ENCODE measurements at places on chromosomes 12 and 14.

DNA sequence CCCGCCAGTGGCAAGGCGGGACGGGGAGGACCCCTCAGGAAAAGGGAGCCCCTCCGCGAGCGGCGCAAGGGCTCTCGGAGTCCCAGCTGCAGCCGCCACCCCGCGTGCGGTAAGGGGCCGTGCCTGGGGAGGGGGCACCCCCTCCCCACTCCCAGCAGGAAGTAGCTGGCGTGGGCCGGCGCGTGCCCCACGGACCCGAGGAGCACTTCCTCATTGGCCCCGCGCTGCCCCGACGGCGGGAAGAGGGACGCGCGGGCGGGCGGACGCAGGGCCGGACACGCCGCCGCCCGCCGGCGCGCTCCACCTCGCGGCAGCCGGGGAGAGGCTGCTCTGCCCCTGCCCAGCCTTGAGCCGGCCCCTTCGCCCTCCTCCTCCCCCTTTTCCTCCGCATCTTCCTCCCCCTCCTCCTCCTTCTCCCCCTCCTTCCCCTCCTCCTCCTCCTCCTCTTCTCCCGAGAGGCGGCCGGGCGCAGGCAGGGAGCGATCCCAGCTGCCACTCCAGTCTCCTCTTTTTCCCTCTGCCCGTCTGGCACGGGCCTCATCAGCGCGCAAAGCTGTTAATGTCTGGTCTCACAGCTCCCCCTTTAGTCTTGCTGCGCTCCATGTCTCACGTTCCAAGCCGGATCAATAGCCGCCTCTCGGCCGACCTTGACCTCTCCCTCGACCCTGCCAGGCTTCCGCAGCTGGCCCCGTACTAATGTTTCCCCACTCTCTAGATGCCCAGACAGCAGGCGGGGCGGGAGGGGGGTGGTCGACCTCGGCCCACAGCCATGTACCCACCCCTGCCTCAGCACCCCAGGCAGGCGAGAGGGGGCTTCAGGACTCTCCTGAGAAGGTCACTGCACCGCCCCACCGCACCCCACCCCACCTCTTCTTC is 2.6 kb upstream of the BCL11B start:
- peak; percentile 70 for DNase-seq

GRCh38 chr14:60125918-60126317 is 34.2 kb downstream of the PCNX4 start:
- no peak for DNase-seq

DNA sequence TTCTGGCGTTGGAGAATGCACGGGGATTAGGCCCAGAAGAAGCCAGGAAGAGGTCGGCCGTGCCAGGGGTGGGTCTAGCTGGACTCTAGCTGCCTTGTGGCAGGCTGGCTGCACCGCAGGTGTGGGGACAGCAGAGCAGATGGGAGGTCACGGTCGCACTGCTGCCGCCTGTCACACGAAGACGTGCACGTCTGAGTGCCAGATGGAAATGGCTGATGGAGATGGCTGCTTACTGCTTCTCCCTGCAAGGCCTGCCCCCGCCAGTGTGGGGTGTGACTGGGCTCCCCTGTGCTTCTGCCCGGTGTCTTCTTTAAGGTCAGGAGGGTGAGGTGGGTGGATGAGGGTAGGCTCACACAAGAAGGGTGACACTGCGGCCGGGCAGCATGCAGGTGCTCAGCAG is 79.0 kb downstream of the MOK start:
- DNase-seq = no peak

- DNase-seq = no peak
Measured at GRCh38 chr12:55636853-55637252, at the start of gene OR10P1. Gene OR10P1 (plus strand): TSS chr12:55636892. CDS start chr12:55636892, 0 bp downstream.

- no peak for DNase-seq
Measured at GRCh38 chr14:61585598-61586543, 109.4 kb upstream of the HIF1A start.

GRCh38 chr12:95623554-95624170 is 72.4 kb upstream of the USP44 start:
- DNase-seq = peak; percentile 19

DNA sequence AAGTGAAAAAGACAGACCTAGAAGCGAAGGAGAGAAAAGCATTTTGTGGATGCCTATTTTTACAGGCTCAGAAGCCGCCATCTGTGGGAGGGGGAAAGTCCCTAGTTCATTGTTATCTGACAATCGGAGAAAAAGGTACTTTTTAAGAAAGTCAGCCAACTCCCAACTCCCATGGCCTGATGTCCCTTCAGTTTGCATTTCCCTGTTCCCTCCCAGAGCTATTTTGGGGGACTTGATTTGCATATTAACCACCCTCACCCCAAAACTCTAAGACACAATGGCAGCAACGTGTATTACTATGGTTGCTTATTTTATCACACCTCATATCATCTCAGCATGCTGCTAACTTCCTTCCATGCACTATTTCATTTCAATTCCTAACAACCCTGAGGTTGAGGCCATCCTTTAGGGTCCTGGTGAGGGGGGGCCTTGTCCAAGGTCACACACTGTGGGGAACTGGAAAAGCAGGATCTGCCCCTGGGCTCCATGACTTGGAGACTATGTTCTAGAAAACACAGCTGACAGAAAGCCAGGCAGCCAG is 18.7 kb downstream of the HVCN1 start:
- DNase-seq = peak; percentile 31

- DNase-seq = peak; percentile 29
Measured at GRCh38 chr12:89768586-89769482, 60.2 kb upstream of the ATP2B1 start.

- peak; percentile 54 for DNase-seq
Measured at GRCh38 chr12:9754099-9754927, 6.4 kb downstream of the CD69 start.

DNA sequence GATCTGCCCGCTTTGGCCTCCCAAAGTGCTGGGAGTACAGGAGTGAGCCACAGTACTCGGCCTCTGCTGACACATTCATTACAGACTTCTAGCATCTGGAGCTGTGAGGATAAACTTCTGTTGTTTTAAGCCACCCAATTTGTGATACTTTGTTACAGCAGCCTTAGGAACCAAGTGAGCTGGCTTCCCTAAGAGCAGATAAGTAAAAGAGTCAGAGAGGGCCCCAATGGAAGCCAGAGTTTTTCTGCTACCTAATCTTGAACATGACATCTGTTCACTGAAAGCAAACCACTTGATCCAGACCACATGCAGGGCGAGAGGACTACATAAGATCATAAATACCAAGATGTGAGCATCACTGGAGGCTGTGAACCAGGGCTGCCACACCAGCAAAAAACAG is 3.7 kb upstream of the MAPKAPK5 start:
- no peak for DNase-seq

- DNase-seq = no peak
Measured at GRCh38 chr14:36647824-36648753, 13.6 kb upstream of the PAX9 start.

GRCh38 chr14:68693926-68694325 is 98.9 kb downstream of the ZFP36L1 start:
- no peak for DNase-seq

- DNase-seq = no peak
Measured at GRCh38 chr14:40252817-40253447, 820.7 kb upstream of the FBXO33 start.

DNA sequence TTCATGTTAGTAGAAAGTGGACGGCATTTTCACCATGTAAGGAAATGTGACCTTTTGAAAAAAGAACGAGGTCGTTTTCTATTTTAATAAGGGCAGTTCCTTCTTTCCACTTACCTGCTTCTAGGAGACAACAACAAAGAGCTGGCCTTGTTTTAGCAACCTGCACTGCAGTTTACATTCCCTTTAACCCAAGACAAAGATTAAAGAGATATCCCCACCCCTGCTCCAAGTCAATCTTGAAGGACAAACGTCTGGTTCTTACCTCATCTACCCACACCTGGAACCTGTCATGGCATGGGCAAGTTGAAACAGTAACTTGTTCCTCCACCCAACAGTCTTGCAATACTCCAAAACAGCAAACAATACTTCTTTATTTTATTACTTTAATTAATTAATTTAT is 32.7 kb downstream of the ZCCHC8 start:
- no peak for DNase-seq

DNA sequence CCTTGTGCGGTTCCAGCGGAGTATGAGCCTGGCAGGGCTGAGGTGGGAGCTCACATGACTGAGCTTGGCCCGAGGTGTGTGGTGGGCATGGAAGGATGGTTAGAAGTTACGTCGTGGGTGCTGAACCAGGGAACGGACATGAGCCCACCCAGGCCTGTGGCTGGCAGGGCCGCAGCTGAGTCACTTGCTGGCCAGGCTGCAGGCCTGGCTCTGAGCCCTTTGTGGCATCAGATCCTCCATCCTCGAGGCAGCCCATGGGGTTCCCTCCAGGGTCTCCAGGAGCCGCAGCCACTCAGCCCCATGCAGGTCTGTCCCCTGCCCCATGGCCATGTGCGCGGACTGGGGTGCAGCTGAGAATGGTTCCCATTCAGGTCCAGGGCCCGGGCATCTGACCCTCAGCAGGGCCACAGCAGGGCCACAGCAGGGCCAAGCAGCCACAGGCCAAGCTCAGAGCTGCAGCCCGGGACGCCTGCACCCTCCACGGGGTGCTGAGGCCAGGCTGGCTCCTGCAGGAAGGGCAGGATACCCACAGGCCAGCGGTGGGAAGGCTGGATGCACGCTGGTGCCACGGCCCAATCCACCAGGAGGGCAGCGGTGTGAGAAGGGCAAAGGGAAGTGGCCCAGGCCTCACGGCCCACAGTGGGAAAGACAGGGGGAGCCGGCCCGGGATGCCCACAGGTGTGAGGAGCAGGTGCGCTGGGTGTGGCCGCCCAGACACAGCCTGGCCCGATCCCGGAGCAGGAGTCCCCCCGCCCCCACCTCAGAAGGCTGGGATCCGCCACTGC is 26.3 kb upstream of the ULK1 start:
- DNase-seq = no peak

DNA sequence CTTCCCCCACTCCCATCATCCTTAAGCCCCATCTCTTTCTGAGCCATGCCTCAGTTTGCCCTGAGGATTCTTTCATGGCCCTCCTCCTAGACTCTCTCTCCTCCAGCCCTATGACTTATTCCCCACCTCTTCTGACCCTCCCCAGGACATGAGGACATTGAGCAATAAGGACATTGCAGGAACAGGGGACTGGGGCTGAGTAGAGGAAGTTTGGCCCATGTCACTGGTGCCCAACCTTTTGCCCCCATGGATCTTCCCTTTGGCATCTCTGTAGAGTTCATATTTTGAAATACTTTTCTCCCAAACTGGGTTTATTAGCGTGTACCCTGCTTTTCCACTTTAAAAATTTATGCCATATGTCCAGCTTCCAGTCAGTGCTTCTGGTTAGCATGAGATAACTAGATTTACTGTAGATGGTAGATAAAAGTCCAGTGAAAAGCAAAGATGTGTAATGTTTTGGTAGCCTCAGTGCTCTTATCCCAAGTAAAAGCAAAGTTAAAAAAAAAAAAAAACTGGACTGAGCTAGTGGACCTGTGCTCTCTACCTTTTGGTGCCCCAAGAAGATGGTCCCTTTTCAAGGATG is 6.1 kb upstream of the LRP1-AS start:
- no peak for DNase-seq

DNA sequence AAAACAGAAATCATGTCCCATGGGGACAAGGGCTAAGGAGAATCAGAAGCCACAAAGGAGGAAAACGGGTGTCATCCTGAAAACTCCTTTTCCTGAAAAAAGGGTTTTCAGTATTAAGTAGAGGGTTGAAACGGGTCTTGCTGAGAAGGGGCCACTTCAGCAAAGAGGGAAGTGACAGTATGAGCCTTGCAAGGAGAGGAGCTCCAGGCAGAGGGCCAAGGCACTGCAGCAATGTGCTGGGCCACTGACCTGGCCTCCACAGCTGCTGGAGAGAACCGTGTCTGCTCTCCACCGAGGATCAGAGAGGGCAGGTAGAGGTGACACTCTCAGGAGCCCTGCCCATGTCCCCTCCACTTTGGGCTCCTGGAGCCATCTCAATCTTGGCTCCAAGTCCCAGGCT is 103.3 kb downstream of the NCOR2 start:
- no peak for DNase-seq

- DNase-seq = no peak
Measured at GRCh38 chr14:70282666-70283065, 76.8 kb downstream of the COX16 start.

DNA sequence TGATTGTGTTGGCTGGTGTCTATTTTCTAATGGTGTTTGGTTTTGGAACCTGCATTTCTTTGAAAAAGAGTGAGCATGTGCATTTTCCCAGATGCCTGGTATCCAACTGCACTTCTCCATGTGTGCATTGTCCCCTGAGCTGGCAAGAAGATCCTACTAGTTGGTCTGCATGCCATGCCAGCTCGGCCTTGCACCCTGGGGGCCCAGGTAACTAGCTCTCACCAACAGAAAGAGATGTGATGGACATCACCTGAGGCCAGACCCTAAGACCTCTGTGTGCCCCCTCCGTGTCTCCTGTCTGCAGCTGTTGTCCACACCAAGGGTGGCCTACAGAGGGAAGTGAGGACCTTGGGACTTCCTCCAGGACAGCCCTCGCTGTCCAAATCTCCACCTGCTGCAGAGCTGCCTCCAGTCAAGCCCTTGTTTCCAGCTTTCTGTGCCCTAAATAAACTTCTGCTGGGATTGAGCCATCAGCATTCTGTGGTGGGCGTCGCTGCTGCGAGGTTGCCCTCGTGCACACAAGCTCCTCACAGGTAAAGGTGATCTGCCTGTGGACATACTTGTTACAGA is 30.1 kb upstream of the GPR132 start:
- DNase-seq = no peak

- no peak for DNase-seq
Measured at GRCh38 chr14:102537981-102538601, 28.5 kb upstream of the ANKRD9 start.

DNA sequence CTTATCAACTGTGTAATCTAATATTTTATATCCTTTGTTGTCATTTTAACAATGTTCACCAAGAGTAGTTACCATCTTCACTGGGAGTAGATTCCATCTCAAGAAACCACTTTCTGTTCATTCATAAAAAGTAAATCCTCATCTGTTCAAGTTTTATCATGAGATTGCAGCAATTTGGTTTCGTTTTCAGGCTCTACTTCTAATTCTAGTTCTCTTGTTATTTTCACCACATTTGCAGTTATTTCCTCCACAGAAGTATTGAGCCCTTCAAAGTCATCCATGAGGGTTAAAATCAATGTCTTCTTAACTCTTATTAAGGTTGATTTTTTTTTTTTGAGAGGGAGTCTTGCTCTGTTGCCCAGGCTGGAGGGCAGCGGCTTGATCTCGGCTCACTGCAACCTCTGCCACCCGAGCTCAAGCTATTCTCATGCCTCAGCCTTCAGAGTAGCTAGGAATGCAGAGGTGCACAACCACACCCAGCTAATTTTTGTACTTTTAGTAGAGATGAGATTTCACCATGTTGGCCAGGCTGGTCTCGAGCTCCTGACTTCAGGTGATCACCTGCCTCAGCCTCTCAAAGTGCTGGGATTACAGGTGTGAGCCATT is 276.6 kb downstream of the ACSS3 start:
- no peak for DNase-seq

Data from CD4-positive, alpha-beta T cell treated with Interleukin-17A for 1 hour (primary cell).